Nephron progenitor cell (in vitro differentiated cells): ENCODE measurements at places on chromosomes 12 and 14.

DNA sequence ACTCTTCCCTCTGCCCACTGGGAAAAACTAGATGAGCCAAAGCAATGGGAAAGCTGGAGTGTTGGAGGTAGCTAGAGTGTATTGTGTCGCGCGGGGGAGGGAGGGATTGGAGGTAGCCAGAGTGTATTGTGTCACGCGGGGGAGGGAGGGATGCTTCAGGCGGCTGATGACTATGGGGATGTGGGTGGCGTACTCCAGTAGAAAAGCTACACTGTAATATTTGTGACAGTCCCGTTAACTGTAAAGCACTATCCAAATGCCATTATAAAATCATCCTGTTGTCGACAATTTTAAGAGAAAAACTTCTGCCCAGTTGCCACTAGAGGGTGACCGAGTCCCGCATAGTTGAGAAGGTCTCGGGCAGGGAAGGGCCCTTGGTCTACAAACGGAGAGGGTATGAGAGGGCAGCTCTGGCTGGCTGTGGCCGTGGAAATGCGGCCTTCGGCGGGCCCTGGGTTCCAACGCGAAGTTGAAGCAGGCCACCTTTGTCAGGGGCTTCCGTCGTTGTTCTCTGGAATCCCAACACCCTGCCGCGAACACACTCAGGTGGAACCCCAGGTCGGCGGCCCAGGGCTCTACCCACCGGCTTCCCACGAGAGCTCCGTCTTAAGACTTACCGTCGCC lies 15.1 kb upstream of the PLEK2 start:
- peak; percentile 74 for DNase-seq

DNA sequence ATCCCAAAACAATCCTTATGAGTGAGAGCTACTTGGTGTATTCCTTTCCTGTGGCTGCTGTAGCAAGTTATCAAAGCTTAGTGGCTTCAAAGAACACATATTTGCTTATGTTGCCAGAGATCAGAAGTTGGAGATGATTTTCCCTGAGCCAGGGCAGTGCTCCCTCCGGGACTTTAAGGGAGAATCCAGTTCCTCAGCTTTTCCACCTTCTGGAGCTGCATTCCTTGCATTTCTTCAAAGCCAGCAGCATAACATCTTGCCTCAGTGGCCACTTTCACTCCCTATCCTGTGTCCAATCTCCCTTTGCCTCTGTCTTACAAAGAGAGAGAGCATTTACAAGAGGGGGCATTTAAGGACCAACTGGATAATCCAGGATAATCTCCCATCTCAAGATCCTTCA lies 33.7 kb downstream of the P2RX7 start:
- no peak for DNase-seq

GRCh38 chr14:66471584-66471983 lies 14.6 kb upstream of the CCDC196 start:
- DNase-seq = no peak

- DNase-seq = no peak
Measured at GRCh38 chr14:101129521-101130167, 226.1 kb upstream of the RTL1 start.

DNA sequence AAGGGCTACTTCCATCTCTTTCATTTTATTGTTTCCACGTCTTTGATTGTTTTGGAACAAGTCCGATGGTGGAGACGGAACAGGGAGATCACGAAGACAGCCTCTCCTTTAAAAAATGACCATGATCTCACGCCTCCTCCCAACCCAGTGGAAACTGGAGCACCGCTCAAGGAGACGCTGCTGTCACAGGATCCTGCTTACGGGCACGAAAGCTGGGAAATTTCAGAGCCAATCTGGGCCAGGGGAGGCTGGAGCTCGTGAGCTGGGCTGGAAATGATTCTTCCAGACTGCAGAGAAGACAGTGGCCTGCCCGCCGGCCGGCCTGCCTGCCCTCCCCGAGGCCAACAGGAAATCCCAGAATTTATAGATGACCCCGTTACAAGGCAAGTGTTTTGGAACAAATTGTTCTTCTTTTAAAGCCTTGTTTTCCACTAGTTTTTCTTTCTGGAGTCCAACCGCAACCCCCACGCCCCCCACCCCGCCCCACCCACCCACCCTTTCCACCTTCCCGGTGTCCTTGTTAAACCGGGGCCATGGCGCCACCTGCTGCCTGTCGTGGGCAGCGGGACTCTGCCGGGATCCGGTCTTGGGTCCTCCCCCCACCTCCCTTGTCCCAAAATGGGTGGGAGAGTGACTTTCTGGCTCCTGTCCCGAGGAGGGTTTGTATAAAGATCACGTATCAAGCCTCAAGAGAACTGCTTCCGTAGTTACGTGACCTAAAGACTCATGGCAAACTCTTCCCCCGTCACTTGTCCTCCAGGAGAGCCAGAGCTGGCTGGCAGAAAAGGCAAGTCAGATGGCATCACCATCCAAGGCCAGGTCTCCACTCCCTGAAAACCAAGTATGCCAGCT lies 40.3 kb downstream of the MAP1LC3B2 start:
- peak; percentile 85 for DNase-seq

DNA sequence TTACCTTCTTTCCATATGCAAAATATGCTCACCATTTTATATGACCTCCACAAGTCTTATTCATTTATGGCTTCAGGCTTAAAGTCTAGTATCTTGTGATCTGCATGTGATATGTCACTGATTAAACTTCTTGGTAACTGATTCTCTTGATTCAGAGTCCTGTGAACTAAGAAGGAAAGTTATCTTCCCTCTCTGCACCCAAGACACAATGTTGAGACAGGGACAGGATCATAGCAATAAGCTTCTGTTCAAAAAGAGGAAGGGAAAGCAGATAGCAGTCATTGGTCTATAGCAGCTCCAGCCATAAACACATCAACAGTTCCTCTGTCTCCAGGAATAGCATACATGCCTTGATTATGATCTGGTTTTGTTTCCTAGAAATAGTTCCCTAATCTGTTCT lies 103.1 kb downstream of the UNC79 start:
- no peak for DNase-seq

DNA sequence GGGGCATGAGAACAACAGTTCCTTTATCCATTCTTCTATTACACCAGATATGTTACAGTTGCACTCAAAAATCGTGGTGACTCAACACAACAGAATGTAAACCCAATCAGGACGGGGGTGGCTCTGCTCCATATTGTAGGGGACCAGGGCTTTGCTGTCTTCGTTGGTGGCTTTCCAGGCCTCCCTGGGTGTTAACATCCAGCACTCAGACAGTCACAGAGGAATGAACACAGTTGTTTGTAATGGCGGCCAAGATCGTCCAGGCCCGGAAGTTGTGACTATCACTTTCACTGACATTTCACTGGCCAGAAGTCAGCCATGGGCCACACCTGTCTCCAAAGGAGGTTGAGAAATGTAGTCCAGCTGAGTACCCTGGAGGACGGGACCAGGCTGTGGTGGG lies 204.1 kb downstream of the CACNA1C start:
- DNase-seq = no peak

DNA sequence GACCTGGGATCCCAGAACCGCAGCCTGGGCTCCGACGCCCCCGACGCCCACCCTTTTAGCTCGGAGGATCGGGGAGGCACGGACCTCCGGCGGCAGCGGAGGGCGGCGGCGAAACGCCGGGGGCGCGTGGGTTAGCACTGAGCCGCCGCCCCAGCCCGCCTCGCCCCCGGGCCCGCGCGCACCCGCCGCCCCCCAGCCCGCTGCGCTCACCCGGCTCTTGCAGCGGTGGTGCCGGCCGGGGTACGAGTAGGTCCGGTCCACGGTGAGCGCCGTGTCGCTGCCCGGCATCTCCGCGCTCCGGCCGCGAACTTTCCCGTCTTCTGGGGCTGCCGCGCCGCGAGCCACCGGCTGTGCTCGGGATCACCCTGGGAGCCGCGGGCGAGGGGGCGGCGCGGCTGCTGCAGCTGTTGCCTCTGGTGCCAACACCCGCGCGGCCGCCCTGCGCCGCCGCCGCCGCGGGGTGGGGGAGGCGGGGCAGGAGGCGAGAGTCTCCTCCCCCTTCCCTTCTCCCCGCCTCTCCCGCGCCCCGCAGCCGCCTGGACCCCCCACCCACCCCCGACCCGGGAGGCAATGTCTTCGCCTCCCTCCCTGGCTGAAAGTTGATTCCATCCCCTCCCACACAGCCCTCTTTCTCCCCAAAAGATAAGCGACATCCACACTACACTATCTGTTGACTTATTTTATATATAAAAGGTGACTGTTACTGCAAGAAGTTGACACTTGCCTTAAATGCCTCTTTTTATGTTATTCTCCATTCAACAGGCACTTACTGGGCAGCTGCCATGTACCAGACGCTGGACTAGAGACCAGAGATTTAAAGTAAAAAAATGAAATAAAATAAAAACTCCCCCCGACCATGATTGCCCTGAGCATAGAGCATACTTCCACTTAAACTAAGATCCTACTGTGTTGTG lies at the start of gene TMCC3:
TMCC3 (minus strand) TSS at position 415 of the 914 bp plus-strand sequence; CDS start at position 288, 127 bp downstream.
- DNase-seq = peak; percentile 75

- no peak for DNase-seq
Measured at GRCh38 chr14:24179961-24180796, 8.3 kb downstream of the REC8 start.

DNA sequence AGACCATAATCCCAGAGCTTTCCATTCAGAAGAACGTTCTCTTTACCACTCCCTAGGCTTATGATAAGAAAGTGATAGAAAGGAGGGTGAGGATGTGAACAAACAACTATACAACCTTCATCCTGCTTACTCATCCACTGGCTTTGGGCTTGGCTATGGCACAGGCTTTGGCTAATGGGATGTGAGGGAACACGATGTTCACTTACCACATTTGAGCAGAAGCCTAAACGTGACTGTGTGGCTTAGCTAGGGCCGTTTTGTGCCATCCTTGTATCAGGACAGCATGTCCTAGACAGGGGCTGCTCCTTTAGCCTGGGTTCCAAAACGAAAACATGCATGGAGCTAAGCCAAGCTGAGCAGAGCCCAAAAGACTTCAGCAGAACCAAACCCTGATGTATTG lies 118.6 kb upstream of the CCDC175 start:
- no peak for DNase-seq

DNA sequence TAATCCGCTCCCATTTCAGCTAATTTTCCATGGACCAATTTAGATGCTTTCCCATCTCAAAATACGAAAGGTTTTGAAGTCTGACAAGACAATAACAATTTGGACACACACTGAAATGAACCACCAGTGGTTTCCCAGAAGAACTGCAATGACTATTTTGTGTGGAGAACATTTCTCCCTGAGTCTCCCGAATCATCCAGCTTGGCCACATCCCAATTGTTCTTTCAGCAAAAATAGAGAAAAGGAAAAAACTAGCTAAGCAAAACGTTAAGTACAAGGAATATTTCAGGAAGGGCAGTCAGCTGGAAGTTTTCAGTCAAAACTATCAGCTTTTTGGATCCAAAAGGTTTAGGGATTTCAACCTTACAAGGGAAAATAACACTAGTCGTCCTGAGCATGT lies 390.6 kb downstream of the KCNH5 start:
- no peak for DNase-seq

DNA sequence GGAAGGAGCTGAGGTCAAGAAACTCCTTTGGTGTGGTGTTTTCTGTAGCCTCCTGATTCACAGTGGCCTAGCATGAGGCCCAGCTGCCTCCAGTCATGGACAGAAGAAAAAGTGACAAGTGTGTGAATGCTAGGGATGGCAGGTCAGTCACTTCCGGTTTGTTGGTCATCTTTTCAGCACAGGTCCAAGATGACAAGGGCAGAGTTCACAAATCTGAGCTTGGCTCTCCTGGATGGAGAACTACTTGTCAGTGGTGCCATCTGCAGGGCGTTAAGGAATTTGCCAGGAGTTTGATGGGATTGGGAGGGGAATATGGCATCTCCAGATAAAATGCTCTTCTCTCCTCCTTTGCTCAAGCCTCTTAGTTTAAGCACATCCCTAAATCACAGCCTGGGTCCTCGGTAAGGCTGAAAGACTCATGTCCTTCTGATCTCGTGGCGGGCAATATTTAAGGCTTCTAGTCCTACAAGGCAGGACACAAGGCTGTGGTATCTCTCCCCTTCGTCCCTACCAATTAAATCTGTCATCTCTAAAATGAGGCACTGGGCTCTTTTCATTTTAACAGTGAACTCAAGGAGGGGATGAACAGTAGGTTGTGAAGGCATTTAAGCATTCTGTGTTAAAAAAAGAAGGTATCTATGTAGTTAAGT lies 10.0 kb downstream of the TUBA1B start:
- peak; percentile 36 for DNase-seq

- DNase-seq = no peak
Measured at GRCh38 chr14:57259672-57260071, 9.0 kb downstream of the EXOC5 start.

- DNase-seq = no peak
Measured at GRCh38 chr12:27340971-27341370, 8.3 kb downstream of the BMAL2 start.

DNA sequence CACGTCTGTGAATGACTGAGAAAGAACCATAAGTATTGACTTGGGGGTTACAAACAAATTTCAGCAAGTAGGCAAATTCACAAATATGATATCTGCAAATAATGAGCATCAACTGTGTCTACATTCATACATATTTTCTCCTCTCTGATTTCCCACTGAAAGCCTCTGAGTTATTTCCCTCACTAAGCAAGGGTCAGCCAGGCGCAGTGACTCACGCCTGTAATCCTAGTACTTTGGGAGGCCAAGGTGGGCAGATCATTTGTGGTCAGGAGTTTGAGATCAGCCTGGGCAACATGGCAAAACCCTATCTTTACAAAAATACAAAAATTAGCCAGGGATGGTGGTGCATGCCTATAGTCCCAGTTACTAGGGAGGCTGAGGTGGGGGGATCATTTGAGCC lies 80.8 kb downstream of the SLC25A21 start:
- DNase-seq = no peak

DNA sequence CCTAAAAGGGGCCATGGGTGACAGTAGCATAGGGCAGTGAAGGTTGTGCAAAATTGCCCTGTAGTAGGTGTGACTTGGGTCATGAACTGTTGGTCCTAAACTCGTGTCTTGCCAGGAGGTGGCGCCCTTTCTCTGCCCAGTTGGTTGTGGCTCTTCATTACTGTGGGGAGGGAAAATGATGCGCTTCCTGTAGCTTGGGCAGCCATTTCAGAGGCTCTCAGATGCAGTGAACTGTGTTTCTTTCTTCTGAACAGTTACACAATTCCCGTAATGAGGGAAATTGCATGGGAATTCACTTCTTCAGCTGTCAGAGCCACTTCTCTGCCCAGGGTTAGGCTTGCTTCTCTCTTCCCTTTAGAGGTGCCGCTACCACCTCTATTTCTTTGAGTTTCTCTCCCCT lies 148.1 kb upstream of the NRXN3 start:
- DNase-seq = peak; percentile 79

- DNase-seq = no peak
Measured at GRCh38 chr14:95835121-95835730, 41.4 kb upstream of the TUNAR start.
